Smooth muscle cell of trachea (primary cell): ENCODE measurements at places on chromosomes 1 and 21. TPM values are rescaled to one million over a fixed set of nuclear protein-coding genes. Genes with fewer than 3 reads are reported as not detected.

DNAJC28 gene
- 1.3 and 3.2 TPM in 2 replicates for total RNA-seq

DCDC2B gene
- total RNA-seq = not detected in 2 replicates

LRRIQ3 gene
- 0.83 and 1.0 TPM in 2 replicates for total RNA-seq

ZC3H11A gene
- 83.5 and 97.6 TPM in 2 replicates for total RNA-seq

OLIG1 gene
- total RNA-seq = not detected in 2 replicates

PTGFR gene
- 68.3 and 86.8 TPM in 2 replicates for total RNA-seq

IL22RA1 gene
- total RNA-seq = 0.15 and 0.17 TPM in 2 replicates

MEX3A gene
- 0.73 and 2.0 TPM in 2 replicates for total RNA-seq

APP gene
- total RNA-seq = 466 and 721 TPM in 2 replicates

CRABP2 gene
- total RNA-seq = 248 and 256 TPM in 2 replicates

RYR2 gene
- not detected in 2 replicates for total RNA-seq

PGBD5 gene
- 1.7 TPM in 1 of 2 replicates, not detected in the other for total RNA-seq

OLIG2 gene
- not detected in 2 replicates for total RNA-seq

LHX8 gene
- under 0.01 TPM in 1 of 2 replicates, not detected in the other for total RNA-seq

ATF3 gene
- total RNA-seq = 5.8 and 12.6 TPM in 2 replicates

ADGRL4 gene
- total RNA-seq = 6.9 and 23.3 TPM in 2 replicates

GJA9 gene
- under 0.01 TPM in 1 of 2 replicates, not detected in the other for total RNA-seq

GUCA2B gene
- total RNA-seq = not detected in 2 replicates

CFAP141 gene
- total RNA-seq = not detected in 2 replicates

OR2T10 gene
- not detected in 2 replicates for total RNA-seq

PLEKHO1 gene
- 48.7 and 63.8 TPM in 2 replicates for total RNA-seq

CBR3 gene
- total RNA-seq = 26.3 and 26.5 TPM in 2 replicates

F3 gene
- 3.8 and 28.9 TPM in 2 replicates for total RNA-seq

SPRR5 gene
- not detected in 2 replicates for total RNA-seq

LAMC1 gene
- total RNA-seq = 539 and 796 TPM in 2 replicates

MPL gene
- total RNA-seq = not detected in 2 replicates

NIBAN1 gene
- 71.1 and 74.8 TPM in 2 replicates for total RNA-seq

ADORA1 gene
- 2.0 and 16.0 TPM in 2 replicates for total RNA-seq

UBXN10 gene
- under 0.01 TPM in 2 replicates for total RNA-seq

TAS1R1 gene
- under 0.01 TPM in 1 of 2 replicates, not detected in the other for total RNA-seq

FASLG gene
- not detected in 2 replicates for total RNA-seq

RLF gene
- total RNA-seq = 24.6 and 29.4 TPM in 2 replicates

CSDE1 gene
- 798 and 886 TPM in 2 replicates for total RNA-seq

GPR37L1 gene
- total RNA-seq = not detected in 2 replicates

CFAP107 gene
- total RNA-seq = under 0.01 TPM in 1 of 2 replicates, not detected in the other

SLC9C2 gene
- not detected in 2 replicates for total RNA-seq

P3H1 gene
- total RNA-seq = 104 and 141 TPM in 2 replicates

LCE1C gene
- not detected in 2 replicates for total RNA-seq

FUCA1 gene
- 2.2 and 7.4 TPM in 2 replicates for total RNA-seq

IGSF21 gene
- not detected in 2 replicates for total RNA-seq

PLPPR5 gene
- total RNA-seq = under 0.01 and 0.33 TPM in 2 replicates

HES3 gene
- total RNA-seq = not detected in 2 replicates

CELA3B gene
- not detected in 2 replicates for total RNA-seq

SLC44A3 gene
- total RNA-seq = 0.58 and 3.1 TPM in 2 replicates

LAD1 gene
- not detected in 2 replicates for total RNA-seq

CD5L gene
- total RNA-seq = not detected in 2 replicates

ITLN1 gene
- not detected in 2 replicates for total RNA-seq

CRP gene
- not detected in 2 replicates for total RNA-seq

EXO1 gene
- total RNA-seq = 2.0 and 14.7 TPM in 2 replicates

TEKT2 gene
- 0.15 and 0.33 TPM in 2 replicates for total RNA-seq

RHD gene
- total RNA-seq = not detected in 2 replicates

LMX1A gene
- not detected in 2 replicates for total RNA-seq

SELENOF gene
- 199 and 251 TPM in 2 replicates for total RNA-seq

MFSD2A gene
- total RNA-seq = 0.58 and 4.1 TPM in 2 replicates

FLG2 gene
- not detected in 2 replicates for total RNA-seq

RNU1-4 gene
- under 0.01 TPM in 2 replicates for total RNA-seq

SASS6 gene
- 0.83 and 3.6 TPM in 2 replicates for total RNA-seq
